LHCN-M2 (cell line): ENCODE measurements at places on chromosomes 6 and 20. TPM values are rescaled to one million over a fixed set of nuclear protein-coding genes. Genes with fewer than 3 reads are reported as not detected.

GRCh38 chr6:8192597-8192996, 90.2 kb upstream of the EEF1E1 start:
- no peak for DNase-seq

- DNase-seq, result no peak
These were observed 1.8 kb downstream of the OOEP start for GRCh38 chr6:73367761-73368355.

DNA sequence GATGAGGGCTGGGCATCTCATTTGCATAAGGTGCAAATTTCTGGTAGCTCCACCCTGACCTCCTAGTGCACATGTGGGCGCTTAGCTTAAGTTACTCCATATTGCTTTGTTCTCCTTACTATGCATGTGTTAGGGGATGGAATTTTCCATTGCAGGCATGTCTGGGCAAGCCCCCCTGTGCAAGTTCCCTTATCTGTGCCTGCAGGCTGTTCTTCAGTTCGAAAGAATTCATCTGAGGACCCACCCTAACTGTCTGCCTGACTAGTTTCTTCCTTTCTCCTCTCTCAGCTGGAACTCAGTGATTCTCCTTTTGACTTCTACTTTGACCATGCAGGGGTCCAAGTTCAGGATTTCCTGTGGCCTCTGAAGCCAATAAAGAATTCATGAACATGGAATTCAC, 30.2 kb downstream of the CCDC170 start:
- DNase-seq, result no peak

DNA sequence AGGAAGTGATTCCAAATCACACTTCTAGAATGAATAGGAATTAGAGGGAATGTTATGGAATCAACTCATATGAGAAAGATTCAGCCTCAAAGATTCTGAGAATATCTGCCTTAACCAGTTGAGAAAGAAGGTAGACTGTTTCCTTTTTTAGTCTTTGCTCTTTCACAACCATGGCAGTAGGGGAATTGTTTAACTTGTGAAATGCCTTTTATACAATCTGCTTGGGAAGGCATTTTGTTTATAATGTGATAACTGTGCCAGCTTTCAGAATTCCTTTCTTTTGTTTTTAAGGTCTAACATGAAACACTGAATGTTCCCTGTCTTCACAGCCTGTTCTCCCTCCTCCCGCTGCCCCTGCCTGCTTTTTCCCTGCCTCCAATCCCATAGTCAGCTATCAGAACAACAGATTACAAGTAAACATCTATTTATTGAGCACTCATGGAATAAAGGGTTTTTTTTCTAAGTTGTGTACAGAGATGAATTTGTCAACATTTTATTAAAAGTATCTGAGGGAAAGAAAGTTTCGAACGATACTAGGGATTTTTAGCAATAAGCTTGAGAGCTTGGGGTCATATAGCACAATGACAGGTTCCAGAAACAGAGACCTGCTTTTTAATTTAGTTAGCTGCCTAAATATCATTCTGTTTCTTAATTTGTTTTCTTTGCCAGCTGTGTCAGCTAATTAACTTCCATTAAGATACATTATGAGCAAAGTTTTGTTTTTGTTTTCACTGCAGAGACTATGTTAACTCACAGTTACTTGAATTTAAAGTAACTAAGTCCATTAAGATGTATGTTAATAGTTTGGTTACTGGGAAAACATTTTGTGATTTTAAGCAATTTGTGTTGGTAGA, 28.3 kb upstream of the FBXO30 start:
- no peak for DNase-seq

The NELFE gene
- 129 TPM in 2 replicates for total RNA-seq

The ZNF217 gene
- 14.2 and 21.0 TPM in 2 replicates for total RNA-seq
